CD4-positive, alpha-beta T cell treated with Interleukin-1 beta for 1 hour (primary cell): ENCODE measurements at places on chromosomes 7 and 10.

DNA sequence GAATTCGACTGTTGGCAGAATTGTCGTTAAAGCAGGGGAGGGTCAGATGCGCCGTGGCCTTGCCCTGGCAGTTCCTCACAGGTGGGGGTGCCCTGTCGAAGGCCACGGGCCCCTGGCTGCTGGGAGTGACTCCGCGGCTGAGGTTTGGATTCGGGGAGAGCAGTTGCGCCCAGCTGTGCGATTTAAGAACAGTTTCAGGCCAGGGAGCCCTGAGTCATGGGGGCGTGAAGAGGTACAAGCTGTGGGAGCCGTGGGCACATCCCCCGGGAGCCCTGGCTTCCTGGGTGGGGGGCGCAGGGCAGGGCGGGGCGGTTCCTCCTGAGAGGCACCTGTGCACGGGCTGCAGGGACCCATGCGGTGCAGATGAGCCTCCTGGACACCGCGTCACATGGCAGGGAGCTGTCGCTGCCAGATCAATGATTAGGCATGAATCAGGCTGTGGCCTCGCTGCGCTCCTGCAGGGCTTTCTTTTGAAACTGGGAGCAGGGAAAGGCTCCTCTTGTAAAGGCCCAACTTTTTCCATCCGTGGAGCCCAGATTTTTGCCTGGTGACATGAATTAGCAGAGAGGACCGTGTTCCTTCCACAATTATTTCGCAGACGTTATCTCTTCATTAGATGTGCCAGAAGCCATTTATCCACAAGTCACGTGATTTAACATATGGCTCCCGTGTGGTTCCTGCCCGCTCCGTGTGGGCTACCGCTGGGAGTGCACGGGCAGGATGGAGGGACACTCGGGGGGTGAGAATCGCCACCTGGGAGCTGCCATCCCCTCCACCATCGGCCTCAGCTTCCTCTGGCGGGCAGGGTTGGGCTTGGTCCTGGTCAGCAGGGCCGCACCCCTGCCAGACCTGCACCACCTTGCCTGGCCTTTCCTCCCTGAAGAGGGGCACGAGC lies 918 bp downstream of the PWWP2B start:
- DNase-seq, result no peak

DNA sequence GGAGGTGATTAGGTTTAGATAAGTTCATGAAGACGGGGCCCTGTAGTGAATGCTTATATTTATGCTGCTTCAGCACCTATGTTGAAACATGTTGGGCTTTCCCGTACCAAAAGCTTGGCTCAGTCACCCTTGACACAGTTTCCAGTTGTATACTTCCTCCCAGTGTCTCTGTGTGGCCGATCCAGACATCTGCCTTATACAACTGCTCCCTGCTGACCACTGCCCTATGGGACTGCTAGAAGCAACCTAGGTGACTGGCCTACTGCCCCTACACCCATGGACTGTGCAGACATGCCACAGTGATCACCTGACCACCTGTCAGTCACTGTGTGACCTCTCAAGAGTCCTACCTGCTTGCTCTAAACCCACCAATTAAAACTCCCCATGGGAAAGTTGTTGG lies 22.6 kb upstream of the TSPAN13 start:
- no peak for DNase-seq

DNA sequence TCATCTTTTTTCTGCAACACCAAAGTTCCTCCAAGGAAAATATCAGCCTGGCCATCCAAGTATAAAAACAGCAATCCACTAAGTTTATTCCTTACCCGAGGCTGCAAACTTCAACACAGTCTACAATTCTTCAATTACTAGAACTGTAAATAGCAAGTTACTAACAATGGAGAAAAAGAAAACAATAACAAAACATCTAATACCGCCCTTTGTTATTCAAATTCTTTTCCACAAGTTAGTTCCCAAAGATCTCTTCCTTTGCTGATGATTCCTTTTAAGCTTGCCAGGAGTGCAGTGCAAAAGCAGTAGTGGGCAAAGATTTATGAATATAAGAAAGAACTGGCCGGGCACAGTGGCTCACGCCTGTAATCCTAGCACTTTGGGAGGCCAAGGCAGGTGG lies 86.2 kb downstream of the CUL2 start:
- DNase-seq, result no peak

- peak; percentile 61 for DNase-seq
Measured at GRCh38 chr7:1951159-1951536, 281.1 kb downstream of the ELFN1 start.

DNA sequence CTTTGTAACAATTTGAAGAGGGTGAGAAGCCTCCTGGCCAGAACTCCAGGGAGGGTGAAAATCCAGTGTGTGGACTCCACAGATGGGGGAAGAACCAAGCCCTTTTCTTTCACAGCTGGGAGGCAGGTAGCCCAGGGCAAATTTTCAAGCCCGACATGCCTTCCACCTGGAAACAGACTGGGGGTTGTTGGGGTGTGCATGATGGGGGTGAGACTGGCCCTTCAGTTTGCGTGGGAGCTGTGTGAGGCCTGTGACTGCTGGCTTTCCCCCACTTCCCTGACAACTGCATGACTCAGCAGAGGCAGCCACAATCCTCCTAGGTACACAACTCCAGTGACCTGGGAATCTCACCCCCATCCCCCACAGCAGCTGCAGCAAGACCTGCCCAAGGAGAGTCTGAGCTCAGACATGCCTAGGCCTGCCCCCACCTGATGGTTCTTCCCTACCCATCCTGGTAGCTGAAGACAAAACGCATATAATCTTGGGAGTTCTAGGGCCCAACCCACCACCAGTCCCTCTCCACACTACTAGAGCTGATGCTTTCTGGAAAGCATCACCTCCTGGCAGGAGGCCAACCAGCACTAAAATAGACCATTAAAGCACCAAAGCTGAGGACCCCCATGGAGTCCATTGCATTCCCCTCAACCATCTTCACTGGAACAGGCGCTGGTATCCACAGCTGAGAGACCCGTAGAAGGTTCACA lies 445.4 kb downstream of the TFEC start:
- no peak for DNase-seq

GRCh38 chr10:15339892-15340291 lies 31.2 kb downstream of the FAM171A1 start:
- DNase-seq, result no peak

- no peak for DNase-seq
Measured at GRCh38 chr7:140972876-140973829, 41.6 kb downstream of the MRPS33 start.

- no peak for DNase-seq
Measured at GRCh38 chr10:52636874-52637273, 135.7 kb downstream of the MBL2 start.

- peak; percentile 45 for DNase-seq
Measured at GRCh38 chr10:71888623-71889387, 37.8 kb upstream of the PSAP start.

- DNase-seq, result peak; percentile 3
Measured at GRCh38 chr10:22573820-22574569, 140.4 kb downstream of the PIP4K2A start.

- no peak for DNase-seq
Measured at GRCh38 chr7:117769085-117769484, 104.2 kb downstream of the CTTNBP2 start.

GRCh38 chr10:102118867-102119266 lies 1.3 kb downstream of the LDB1 start:
- peak; percentile 33 for DNase-seq

- peak; percentile 17 for DNase-seq
Measured at GRCh38 chr7:2862831-2863361, 18.8 kb upstream of the GNA12 start.

- no peak for DNase-seq
Measured at GRCh38 chr10:126468467-126468866, 80.2 kb upstream of the ADAM12 start.

GRCh38 chr10:73207883-73208282 lies 39.2 kb downstream of the DNAJC9 start:
- DNase-seq, result no peak

GRCh38 chr7:75879771-75880184 lies 944 bp downstream of the RHBDD2 start:
- DNase-seq, result peak; percentile 69

DNA sequence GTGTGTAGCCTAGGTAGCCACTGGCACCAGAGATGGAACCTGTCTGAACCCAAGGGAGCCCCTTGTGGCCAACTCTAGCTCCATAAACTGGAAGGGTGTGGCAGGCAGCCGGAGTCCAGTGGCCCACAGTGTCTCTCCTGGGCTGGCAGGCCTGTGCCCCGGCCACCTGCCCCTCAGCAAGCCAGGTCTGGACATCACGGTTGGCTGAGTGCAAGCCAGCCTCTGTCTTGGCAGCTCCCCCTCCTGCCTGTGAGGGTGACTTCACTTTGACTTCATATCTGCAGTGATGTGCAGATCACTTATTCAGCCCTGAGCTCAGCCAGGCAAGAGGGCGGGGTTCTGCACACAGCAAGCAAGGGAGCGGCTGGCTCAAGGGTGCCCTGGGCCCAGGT lies 1.3 kb upstream of the RET start:
- DNase-seq, result no peak

DNA sequence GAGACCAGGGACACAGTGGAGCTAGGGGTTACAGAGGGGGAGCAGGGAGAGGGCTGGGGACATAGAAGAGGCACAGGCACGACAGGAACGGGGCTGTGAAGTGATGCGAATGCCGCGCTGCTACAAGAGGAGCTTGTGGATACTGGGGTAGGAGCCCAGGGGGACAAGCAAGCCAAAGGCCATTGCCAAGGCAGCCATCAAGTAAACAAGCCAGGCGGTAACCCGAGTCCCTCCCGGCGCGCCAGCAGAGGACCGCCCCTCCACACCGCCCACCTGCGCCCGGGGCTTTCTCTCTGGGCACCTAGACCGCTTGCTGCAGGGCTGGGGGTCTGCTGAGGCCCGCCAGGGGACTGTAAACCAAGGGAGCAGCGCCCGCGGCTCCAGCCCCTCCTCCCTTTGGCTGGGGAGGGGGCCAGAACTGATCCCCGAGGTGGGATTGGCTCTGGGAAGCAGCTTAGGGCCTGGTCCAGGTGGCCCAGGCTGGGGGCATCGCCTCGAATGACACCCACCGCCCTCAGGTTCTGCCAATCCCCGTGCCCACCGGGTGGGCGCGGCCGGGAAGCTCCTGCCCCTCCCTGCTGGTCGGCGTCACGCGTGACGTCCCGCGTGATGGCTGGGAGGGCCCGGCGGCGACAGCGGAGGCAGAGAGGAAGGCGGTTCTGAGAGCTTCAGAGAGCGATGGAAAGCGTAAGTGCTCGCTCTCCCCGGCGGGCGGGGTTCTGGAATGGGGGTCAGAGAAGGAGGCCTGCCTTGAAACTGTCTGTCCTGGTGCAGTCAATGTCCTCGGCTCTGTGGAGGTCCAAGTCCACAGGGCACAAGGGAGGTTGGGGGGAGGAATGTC lies 982 bp downstream of the SFXN3 start:
- peak; percentile 85 for DNase-seq

GRCh38 chr7:120991161-120991560 lies 2.6 kb downstream of the CPED1 start:
- DNase-seq, result no peak

DNA sequence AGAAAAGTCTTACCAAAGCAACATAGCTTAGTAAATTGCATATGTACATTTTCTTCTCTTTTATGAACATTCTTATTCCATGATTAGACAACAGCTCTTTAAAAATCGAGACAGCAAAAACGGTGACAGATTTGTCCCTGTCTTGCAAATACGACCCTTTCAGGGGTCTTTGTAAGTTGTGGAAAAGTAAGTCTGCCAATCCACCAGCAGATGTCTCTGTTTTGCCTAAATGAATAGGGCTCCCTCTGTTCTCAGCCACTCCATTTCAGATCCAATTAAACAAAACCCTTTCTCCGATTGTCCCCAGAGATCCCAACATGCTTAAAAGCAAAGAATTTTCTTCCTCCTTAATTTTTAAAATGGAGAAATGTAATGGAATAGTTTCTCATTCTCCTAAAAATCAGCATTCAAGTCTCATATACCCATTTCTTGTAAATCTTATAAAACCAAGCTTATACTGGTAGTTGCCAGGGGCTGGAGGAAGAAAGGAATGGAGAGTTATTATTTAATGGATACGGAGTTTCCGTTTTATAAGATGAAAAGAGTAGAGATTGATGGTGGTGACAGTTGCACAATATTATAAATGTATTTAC lies 61.0 kb upstream of the NFE2L3 start:
- peak; percentile 9 for DNase-seq

DNA sequence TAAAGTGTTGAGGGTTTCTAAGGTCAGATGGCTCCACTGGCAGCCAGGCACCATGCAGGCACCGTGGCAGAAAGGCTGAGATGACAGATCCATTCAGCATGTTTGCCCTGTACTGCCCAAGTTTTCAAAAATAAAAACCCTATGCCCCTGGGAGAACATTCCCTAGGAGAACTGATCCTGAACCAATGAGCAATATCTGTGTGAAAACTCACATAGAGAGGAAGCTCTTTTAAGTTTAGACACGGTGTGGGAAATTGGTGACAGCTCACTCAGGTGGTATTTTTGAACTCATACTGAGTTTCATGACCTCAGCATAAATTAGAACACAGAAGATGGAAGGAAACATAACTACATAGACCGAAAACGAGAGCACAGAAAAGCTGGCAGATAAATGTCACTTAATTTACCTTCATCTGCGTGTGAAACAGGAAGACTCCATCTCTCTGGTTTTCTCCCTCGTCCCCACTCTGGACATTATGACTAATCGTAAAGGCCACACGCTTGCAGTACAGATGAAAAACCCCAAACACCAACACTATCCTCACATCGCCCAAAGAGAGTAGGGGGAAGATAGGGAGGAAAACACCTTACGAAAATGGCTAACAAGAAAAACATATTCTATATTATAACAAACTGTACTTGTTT lies 127.8 kb downstream of the ICA1 start:
- peak; percentile 20 for DNase-seq

DNA sequence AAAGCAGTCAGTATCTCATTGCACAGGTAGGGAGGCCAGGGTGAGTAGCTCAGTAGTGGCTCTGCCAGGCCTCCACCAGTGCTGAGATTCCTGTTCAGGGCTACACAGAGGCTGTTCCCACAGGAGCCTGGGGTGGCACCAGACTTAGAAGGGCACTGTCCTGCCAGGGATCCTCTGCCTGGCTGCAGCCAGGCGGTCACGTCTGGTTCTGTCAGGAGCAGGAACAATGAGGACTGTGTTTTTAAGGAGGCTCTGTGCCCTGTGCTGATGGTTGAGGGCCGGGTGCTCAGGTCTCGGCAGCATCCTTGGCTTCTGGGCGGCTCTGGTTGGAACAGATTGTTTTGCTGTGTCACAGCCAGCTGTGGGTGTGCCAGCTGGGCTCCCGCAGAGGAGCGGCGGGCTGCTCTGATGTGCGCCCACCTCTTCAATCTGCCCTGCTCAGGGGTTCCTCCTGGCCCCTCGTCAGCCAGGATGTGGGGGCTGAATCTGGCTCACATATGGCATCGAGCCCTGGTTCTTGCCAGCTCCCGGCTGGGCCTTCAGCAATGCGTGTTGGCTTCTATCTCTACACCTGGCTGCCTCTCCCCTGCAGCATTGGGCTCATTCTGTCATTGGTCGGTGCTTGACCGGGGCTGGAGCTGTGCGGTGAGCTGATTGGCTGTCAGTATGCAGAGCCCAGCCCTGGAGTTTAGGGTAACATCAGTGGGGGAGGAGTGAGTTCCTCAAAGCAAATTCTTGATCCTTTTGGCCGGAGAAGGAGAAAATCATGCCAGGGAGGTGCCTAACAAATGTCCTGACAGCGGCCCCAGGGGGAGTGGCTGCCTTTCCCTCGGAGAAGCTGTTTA lies 41.2 kb downstream of the TACR2 start:
- no peak for DNase-seq
